ENCODE measurements at places on chromosomes 11 and 22. TPM values are rescaled to one million over a fixed set of nuclear protein-coding genes. Genes with fewer than 3 reads are reported as not detected.

Gene TP53AIP1
- not detected for total RNA-seq

Gene PANX2
- under 0.01 TPM for total RNA-seq

Gene LSP1
- not detected for total RNA-seq

Gene RBMXL2
- not detected for total RNA-seq

Gene DEPDC7
- total RNA-seq: 9.7 TPM

Gene OR52I2
- not detected for total RNA-seq

Gene SMIM35
- total RNA-seq: not detected

Gene MS4A7
- total RNA-seq: not detected

Gene CRACR2B
- total RNA-seq: 0.54 TPM

Gene PSMD13
- total RNA-seq: 232 TPM

DNA sequence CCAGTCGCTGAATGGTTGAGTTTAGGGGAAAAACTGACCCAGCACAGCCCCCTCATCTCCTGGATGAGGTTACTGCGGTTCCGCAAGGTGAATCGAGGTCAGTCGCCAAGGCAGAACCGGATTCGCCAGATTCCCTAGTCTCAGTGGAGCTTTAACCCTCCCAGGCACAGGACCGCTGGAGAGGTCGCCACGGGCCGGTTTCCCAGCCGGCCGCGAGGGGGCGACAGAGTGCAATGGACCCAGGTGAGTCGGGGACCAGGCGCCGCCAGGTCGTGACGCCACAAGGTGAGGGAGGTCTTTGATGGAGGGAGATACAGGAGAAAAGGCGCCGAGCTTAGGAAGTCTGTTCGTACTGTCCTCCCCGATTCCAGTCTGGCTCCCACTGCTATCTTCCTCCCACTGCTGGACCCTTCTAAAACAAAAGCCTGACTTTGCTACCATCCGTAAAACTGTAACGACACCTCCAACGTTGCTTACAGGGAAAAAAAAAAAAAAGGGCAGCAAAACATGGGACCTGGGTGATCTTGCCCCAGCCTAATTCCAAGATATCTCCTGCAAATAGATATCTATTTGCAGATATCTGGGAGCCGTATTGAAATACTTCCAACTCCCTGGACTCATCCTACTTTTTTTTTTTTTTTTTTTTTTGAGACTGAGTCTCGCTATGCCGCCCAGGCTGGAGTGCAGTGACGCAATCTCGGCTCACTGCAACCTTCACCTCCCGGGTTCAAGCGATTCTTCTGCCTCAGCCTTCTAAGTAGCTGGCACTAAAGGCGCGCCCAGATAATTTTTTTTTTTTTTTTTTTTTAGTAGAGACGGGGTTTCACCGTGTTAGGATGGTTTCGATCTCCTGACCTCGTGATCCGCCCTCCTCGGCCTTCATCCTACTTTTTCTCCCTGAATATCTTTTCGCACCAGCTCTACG lies 1.4 kb upstream of the GGA1 start:
- peaks cover 7% of the 10 kb centered on the region for H3K27me3 ChIP-seq
- H3K36me3 ChIP-seq: no peaks in the 10 kb centered on the region
- H3K4me1 ChIP-seq: peaks cover 7% of the 10 kb centered on the region
- H3K4me3 ChIP-seq: peak overlapping the region; percentile 40

DNA sequence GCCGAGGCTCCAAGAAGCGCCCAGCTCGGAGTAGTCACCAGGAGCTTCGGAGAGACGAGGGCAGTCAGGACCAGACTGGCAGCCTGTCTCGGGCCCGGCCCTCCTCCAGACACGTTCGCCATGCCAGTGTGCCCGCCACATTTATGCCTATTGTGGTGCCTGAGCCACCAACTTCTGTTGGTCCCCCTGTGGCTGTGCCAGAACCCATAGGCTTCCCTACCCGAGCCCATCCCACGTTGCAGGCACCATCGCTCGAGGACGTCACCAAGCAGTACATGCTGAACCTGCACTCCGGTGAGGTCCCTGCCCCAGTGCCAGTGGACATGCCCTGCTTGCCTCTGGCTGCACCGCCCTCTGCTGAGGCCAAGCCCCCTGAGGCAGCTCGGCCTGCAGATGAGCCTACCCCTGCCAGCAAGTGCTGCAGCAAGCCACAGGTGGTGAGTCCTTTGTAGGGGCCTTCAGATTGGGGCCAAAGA lies 3.4 kb downstream of the ARHGEF17 start:
- H3K4me1 ChIP-seq: peaks cover 51% of the 10 kb centered on the region
- no peaks in the 10 kb centered on the region for H3K27me3 ChIP-seq
- DNase-seq: no peak
- H3K36me3 ChIP-seq: peaks cover 18% of the 10 kb centered on the region
- H3K27ac ChIP-seq: peak overlapping the region; percentile 87

- H3K36me3 ChIP-seq: peaks cover 4% of the 10 kb centered on the region
- no peaks in the 10 kb centered on the region for H3K27me3 ChIP-seq
- H3K4me1 ChIP-seq: peaks cover 10% of the 10 kb centered on the region
Measured at GRCh38 chr22:20779818-20780158, 5.9 kb downstream of the SERPIND1 start.

- H3K4me3 ChIP-seq: no peak overlapping the region
- H3K27me3 ChIP-seq: no peaks in the 10 kb centered on the region
- H3K27ac ChIP-seq: peak overlapping the region; percentile 97
- peak; percentile 94 for DNase-seq
- peaks cover 34% of the 10 kb centered on the region for H3K4me1 ChIP-seq
- no peaks in the 10 kb centered on the region for H3K36me3 ChIP-seq
Measured at GRCh38 chr11:12288212-12288930, 89.0 kb upstream of the PARVA start.

DNA sequence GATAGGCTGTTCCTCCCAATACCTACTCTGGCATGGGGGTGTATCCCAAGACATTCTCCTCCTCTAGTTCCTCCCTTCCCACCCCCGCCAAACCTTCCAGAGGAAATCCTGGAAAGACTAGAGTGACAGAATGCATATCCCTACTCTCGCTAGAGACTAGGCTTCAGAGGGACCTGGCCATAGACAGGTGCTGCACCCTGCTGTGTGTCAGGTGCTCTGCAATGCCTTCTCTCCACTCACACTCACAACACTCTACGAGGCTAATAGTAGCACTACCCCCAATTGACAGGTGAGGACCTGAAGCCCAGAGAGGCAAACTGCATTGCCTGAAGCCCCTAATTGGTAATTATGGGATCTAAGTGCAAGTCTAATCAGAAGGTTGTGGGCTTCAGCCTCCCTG lies 46.2 kb upstream of the LMO1 start:
- H3K27me3 ChIP-seq: peaks cover 13% of the 10 kb centered on the region
- no peaks in the 10 kb centered on the region for H3K36me3 ChIP-seq
- no peaks in the 10 kb centered on the region for H3K4me1 ChIP-seq
- no peak for DNase-seq
- H3K27ac ChIP-seq: no peak overlapping the region

GRCh38 chr11:19234231-19234817 lies 6.4 kb downstream of the E2F8 start:
- H3K4me1 ChIP-seq: peaks cover 2% of the 10 kb centered on the region
- H3K4me3 ChIP-seq: no peak overlapping the region

DNA sequence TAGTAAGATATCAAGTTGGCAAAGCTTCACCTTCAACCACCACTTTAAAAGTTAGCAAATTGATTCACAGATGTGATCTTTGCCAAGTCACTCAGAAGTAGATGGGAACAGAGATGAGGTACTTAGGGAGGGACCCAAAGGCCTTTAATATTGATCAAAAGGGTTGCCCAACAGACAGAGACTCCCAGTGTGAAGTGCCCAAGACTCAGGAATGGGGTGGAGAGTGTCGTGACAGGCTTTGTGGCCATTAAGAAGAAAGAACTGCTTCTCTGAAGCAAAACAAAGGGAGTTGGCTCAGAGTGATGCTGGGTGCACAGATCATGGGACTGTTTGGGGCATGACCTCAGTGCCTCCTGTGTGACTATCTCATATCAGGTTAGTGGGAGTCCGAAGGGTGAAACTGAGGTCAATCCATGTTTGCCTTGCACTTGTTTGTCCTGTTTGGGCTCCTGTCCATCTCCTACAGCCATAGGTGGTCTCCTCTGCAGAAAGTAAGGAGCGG lies 132.3 kb downstream of the APIP start:
- H3K27ac ChIP-seq: no peak overlapping the region
- H3K27me3 ChIP-seq: no peaks in the 10 kb centered on the region
- H3K36me3 ChIP-seq: no peaks in the 10 kb centered on the region
- DNase-seq: no peak
- H3K4me3 ChIP-seq: no peak overlapping the region

GRCh38 chr11:32497951-32498350 lies 62.6 kb upstream of the WT1 start:
- no peak overlapping the region for H3K4me3 ChIP-seq
- no peaks in the 10 kb centered on the region for H3K4me1 ChIP-seq
- no peak overlapping the region for H3K27ac ChIP-seq
- H3K36me3 ChIP-seq: no peaks in the 10 kb centered on the region
- H3K27me3 ChIP-seq: no peaks in the 10 kb centered on the region
- DNase-seq: no peak

- no peaks in the 10 kb centered on the region for H3K4me1 ChIP-seq
- peaks cover 55% of the 10 kb centered on the region for H3K27me3 ChIP-seq
- no peak overlapping the region for H3K27ac ChIP-seq
Measured at GRCh38 chr22:30568137-30568805, 6.2 kb downstream of the GAL3ST1 start.

DNA sequence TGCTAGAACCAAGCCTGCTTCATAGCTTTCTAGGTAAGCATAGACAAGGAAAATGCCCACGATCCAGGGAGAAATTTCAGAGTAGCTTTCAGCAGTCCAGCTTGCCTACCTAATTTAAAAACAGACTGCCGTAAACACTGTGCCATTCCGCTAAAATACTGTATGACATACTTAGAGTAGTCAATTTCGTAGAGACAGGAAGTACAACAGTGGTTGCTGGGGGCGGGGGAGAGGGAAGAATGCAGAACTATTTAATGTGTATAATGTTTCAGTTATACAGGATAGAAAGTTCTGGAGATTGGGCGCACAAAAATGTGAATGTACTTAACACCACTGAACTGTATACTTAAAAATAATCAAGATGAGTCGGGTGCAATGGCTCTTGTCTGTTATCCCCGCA lies 56.7 kb downstream of the C11orf58 start:
- no peaks in the 10 kb centered on the region for H3K36me3 ChIP-seq
- no peak overlapping the region for H3K27ac ChIP-seq
- peaks cover 2% of the 10 kb centered on the region for H3K27me3 ChIP-seq
- H3K4me3 ChIP-seq: no peak overlapping the region
- peaks cover 6% of the 10 kb centered on the region for H3K4me1 ChIP-seq

- H3K27me3 ChIP-seq: no peaks in the 10 kb centered on the region
- no peak overlapping the region for H3K27ac ChIP-seq
- no peak overlapping the region for H3K4me3 ChIP-seq
- DNase-seq: no peak
- peaks cover 2% of the 10 kb centered on the region for H3K4me1 ChIP-seq
Measured at GRCh38 chr11:121715405-121715804, 262.6 kb upstream of the SORL1-AS1 start.

Data from IMR-90 (cell line).